NCI-H2081 treated with DMSO at 0.1 percent for 48 hours (cell line): ENCODE measurements at places on chromosomes 4 and X.

DNA sequence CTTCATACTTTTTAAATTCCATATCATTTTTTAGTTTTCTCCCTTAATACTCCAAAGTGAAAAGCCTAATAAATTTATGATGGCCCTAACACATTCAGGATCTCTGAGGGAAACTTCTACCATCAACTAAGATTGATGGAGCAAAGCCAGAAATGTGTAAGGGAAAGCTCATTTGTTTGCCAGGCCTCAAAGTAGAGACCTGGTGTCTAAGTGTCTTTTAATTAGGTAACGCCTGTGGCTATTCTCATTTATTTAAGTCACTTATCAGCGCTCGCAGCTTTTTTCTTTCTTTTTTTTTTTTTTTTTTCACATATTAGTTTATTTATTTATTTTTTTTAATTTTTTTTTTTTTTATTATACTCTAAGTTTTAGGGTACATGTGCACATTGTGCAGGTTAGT lies 242.4 kb downstream of the TMA16 start:
- no peak for DNase-seq

GRCh38 chr4:155759372-155760252 lies 791 bp downstream of the GUCY1B1 start:
- no peak for DNase-seq

GRCh38 chr4:119281393-119281792 lies 40.5 kb downstream of the FABP2 start:
- no peak for DNase-seq

DNA sequence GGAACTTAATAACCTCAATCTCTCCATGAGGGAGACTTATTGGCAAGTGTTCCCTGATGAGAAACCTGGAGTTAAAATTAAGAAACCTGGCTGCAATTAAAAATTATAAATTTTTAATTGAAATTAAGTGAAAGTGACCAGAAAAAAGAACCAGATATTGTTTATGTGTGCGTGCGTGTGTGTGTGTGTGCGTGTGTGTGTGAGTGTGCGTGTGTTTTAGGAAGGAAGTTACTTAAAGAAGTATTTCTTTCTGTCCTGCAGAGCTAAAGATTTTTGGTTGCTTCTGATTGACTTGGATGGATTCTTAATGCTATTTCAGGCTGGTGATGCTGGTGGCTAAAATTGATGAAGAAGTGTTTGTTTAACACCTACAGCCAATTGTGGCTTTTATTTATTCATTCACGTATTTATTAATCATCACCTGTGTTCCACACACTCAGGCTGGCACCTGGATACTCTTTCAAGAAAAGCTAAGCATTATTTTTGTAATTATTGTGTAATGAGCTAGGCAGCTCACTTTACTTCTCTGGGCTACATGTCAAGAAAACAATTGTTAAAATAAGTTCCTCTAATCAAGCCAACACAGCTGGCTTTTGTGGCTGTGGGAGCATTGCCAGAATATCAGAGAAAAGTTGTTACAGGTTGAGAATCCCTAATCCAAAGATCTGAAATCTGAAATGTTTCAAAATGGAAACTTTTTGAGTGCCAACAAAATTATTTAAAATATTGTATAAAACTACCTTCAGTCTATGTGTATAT lies 68.5 kb downstream of the CEP44 start:
- no peak for DNase-seq

- no peak for DNase-seq
Measured at GRCh38 chr4:46445710-46446314, 55.9 kb upstream of the GABRA2 start.
